ENCODE measurements at places on chromosomes 7 and 10.

DNA sequence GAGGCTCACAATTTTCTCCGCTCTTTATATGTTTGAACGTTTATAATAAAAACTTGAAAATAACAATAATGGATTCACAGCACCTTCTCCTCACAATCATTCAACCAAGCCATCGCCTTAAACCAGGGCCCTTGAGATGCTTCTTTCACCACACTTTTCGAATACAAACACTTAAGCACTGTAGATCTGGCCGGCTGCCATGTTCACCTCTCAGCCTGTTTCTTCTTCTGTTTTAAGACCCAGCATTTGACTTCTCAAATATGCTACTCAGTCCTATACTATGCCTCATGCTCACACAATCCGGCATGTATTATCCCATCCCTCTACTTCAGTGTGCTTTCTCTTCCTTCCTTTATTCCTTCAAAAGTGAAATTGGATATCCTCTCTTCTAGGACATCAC, 280.6 kb downstream of the TFEC start:
- no peak for DNase-seq

- no peak for DNase-seq
These were observed 237.3 kb downstream of the CDK14 start for GRCh38 chr7:90833443-90833842.

- no peak for DNase-seq
These were observed 308.2 kb downstream of the AUTS2 start for GRCh38 chr7:69906283-69906995.

GRCh38 chr7:29500719-29501118, 62.9 kb upstream of the PRR15 start:
- no peak for DNase-seq

GRCh38 chr10:17510242-17510908, 56.0 kb upstream of the ST8SIA6 start:
- DNase-seq, result no peak

DNA sequence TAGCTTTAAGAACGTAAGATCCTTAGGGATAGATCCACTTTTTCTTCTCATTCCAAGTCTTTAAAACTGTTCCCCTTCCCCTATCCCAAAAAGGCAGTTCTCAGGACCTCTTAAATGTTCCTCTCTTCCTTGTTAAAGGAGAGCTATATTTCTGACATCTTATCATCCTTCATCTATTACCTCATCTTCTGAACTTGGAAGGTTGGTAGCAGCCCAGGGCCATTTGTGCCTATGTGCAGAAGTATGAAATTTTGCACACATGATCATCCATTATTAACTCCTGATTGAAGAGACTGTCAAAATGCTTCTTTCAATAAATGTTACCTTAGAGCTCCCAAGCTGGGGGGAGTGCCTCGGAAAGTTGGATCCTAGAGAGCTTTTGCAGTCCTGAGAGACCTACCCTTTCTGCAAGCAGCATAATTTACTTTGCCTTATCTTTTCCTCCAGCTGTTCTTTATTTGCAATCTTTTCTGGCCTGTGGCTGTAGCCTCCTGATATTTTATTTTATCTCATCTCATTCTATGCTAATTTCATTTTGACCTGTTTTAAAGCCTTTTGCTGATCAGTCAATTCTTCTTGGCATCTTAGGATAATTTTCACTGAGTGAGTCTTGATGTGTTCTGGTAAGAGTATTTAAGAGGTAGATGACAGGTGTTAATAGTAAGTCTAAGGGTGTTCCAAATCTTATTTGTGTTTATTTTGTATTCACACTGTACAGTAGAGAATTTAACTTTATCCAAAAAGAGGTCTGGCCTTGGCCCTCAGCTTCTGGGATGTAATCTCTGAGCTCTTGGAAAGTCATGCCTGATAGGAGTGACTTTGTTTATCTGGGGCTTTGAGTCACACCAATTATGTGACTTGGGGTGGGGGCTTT, 135.0 kb upstream of the PDLIM1 start:
- DNase-seq, result no peak

DNA sequence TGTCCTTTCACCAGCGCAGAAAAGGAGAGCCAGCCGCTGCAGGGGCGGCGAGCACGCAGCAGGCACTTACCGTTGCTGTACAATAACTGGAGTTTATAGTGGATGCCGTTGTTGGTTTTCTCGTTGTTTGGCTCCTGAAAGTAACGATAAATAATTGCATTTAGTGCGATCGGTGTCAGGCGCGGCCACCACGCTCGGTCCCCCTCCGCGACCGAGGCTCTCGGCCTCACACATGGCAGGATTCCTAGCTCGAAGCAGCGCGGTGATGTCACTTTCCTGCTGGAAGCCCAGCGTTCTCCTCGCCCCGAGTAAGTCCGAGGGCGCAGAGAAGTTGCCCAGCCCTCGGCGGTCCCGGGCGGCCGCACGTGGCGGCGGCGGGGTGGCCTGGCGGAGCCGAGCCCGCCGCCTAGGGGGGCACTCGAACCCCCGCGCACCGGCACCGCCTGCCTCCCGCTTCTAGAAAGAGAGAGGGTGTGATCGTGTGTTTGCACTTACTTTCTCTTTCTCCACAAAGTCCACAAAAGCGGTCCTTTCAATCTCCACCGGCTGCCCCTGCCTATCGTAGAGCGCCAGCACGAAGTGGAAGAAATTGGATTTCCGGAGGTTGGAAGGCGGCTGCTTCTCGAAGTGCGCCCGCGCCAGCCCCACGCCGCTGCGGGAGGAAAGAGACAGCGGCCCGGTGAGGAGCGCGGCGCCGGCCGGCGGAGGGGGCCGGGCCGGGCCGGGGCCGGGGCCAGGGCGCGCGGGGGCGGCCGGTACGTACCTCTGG, 1.0 kb downstream of the EBF3 start:
- DNase-seq, result peak; percentile 45

All from WTC11 (cell line).